ENCODE measurements at places on chromosomes 3 and 15.

- peak; percentile 56 for DNase-seq
Observed at GRCh38 chr3:52428151-52429005, 16.5 kb downstream of the SEMA3G start.

GRCh38 chr3:14239940-14240339 is 61.3 kb downstream of the LSM3 start:
- no peak for DNase-seq

DNA sequence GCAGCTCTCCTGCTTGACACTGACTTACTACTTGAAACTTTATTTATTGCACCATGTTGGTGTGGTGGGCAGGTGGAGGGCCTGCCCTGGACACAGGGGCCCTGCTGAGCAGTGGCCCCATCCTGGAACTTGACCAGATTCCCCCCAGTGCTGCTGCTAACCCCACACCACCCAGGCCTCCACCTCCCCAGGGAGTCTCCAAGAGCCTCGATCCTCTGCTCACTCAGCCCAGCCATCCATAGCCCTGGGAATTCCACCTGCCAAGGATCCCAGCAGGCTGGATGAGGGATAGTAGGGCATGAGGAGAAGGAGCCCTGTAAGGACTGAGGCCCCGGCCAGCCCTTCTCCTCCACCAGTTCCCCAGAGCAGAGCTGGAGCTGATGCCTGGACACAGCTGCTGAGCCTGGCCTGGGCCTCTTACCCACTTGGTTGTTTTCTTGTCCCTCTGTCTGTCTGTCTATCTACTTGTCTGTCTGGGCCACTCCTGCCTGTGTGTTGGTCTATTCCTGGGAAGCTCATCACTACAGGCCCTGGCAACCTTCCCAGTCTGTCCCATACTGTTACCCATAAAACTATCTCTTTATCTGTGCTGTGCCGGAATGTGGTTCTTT is 2.8 kb downstream of the CHAC1 start:
- no peak for DNase-seq

DNA sequence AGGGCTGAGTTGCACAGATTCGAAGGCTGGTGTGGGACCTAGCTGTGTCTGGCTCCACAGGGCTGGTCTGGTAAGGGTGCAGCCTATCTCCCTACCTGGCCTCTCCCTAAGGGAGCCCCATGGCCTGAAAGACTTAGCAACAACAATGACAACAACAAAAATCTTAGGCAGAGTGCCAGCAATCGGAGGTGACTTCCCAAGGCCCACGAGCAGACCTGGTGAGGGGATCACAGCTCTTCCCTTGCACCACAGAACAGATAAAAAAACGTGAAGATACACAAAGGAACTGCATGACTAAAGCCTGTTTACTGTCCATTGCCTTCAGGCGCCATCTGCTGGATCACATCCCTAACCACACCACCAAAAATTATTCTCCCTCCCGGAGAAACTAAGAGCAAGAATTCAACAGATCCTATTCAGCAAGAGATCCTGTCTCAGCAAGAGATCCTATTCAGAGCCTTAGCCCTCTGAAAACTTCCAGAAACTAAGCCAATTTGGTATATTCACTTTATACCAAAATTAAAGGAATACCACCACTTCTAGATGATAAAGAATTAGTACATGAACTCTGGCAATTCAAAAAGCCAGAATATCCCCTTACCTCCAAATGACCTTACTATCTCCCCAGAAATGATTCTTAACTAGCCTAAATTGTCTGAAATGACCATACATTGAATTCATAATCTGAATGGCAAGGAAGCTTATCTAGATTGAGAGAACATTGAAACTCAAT is 24.1 kb upstream of the OR5K4 start:
- peak; percentile 72 for DNase-seq

DNA sequence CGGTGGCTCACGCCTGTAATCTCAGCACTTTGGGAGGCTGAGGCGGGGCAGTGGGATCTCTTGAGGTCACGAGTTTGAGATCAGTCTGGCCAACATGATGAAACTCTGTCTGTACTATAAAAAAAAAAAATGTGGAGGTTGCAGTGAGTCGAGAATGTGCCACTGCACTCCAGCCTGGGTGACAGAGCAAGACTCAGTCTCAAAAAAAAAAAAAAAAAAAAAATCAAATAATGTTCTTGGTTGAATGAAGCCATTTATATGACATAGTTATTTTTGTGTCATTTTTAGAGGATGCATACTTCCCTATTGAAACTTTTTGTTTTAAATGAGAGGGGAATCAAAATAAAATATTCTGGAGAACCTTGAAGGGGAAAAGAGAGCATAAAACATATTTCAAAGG is 3.1 kb downstream of the HMCES start:
- DNase-seq = no peak

DNA sequence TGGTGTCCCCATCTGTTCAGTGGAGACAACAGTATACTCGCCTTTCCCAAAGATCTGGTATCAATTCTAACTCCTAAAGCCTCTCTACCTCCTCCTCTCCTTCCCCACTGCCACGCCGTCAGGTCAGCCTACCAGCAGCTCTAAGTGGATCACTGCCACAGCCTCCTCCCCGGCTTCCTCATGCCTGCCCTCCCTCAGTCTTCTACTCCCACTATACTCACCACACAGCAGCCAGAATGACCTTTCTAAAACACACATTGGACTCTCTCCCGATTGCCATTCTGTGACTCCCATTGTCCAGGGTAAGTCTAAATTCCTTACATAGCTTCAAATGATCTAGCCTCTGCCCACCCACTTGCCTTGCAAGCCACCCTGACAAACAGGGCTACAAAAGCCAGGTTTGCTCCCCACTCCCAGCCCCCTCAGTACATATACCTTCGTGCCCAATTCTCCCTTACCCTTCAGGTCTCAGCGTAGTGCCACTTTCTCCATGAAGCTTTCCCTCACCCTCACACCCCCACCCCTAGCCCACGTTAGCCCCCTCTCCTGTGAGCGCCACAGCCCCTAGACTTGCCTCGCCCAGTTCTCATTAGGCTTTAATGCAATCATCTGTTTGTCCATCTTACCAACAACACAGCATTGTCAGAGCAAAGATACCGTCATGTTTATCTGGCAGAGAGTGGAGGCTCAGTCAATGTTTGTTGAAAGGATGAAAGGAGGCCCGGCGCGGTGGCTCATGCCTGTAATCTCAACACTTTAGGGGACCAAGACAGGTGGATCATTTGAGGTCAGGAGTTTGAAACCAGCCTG is 9.5 kb upstream of the SEMA7A start:
- DNase-seq = no peak

DNA sequence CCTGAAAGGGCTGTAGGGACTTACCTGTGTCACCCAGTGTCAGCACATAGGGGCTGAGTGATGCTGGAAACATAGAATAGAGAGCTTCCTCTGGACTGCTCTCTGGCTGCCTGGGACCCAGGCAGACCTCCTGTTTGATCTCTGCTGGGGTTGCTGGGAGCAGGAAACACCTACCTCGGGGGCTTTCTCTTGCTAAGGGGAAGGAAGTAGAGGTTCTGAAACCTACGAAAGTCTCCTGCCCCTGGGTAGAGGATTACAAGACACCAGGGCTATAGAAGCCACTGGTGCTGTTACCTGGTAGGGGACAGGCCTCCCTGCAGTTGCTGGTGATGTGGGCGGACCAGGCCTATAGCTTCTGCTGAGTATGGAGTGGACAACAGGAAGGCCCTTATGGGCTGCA is 81.7 kb downstream of the DHX30 start:
- DNase-seq = no peak

DNA sequence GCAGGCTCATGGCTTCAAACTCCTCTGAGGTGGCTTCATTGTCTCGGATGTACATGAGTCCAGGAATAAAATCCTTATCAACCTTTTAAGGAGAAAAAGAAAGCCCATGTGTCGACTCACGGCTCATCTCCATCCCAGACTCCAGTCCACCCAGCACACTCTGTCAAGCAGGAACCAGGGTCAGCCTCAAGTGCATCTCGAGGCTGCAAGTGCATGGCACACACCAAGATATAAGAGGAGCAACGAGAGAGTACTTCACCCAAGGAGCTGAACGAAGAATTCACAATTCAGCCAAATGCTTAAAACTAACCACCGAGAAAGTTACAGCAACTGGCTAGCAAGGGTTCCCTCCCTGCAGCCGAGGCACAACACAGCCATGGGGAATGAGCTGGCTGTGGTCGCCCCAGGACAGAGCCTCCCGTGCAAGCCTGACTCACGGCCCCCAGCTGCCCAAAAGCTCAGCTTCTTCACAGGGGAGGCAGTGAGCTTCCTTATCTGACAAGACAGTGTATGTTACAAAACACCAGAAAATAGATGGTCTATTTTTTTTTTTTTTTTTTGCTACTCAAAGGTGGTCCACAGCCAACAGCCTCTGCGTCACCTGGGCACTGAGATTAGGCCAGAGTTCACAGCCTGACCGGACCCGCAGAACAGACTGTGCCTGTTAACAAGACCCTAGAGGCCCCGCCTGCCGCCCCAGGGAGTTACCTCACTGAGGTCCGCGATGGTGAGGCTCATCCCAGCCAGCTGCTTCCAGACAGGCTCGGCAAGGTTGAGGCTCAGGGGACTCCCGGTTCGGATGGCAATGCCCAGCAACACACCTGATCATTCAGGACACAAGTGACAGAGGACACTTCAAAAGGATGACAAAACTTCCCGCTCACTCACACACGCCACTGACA is 15.9 kb upstream of the OCA2 start:
- no peak for DNase-seq
